Fibroblast of skin of right biceps (primary cell): ENCODE measurements at places on chromosomes 7 and 10.
A peak's percentile ranks its signal among the peaks of the same experiment; 100 is the strongest.

GRCh38 chr7:114418117-114418516 lies 3.5 kb downstream of the FOXP2 start:
- DNase-seq: no peak

GRCh38 chr7:41336455-41336952 lies 366.4 kb downstream of the INHBA start:
- DNase-seq: no peak

DNA sequence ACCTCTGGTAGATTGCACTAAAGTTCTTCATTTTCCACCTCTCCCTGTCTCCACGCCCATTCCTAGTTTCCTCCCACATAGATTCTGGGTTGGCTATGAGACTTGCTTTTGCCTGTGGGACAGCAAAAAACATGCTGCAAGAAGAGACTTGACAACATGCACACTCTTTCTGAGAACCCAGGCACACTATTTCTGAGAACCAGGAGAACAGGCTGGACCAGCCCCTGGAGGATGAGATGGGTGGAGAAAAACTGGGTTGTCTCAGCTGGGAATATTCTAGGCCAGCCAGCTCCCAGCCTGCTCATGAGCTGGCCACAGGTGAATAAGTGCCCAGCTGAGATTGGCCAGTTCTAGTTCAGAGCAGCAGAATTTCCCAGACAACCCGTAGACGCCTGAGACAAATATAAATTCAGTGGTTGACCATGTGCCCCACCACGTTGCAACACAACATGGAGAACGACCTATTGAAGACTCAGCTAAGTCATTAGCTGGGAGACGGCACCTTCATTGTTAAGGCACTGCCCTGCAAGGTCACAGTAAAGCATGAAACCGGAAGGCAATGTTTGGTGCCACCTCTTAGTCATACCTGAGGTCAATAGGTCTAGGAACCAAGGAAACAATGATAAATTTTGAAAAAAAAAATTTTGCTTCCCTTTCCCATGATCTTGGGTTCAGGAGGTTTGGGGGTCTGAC lies 92.7 kb upstream of the AKR1E2 start:
- DNase-seq: no peak

GRCh38 chr10:43502931-43503330 lies 66.0 kb downstream of the ZNF487 start:
- DNase-seq: no peak

- DNase-seq: no peak
These were observed 103.0 kb downstream of the OAT start for GRCh38 chr10:124315591-124316270.

DNA sequence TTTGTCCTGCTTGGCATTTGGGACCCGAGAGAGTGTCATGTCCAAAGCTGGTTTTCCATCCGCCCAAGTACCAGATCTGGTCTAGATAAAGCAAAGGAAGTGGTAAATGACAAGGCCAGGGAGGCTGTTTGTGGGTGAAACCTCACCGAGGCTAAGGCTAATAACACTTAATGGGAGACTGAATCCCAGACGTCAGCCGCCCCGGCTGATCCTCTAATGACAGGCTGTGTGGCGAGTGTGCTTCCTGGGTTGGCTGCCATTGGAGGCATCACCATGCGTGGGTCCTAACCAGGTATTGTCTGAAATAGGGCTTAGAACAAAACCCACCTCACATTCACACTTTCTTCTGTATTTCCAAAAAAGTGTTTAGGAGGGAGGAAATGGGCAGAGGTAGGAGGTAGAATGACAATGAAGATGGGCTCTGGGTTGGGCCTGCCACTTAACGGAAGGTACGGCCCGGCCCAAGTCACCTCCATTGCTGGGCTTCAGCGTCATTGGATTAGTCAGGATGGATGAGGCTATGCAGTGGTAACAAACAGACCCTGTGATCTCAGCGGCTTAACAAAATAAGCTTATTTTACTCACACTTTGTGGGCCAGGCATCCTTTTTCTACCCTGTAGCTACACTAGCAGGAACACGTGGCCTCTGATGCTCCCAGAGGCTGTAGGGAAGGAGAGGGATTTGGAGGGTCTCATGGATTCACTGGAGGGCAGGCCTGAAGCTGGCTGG lies 59.7 kb downstream of the PROSER2 start:
- no peak for DNase-seq

GRCh38 chr10:114329634-114330365 lies 74.5 kb downstream of the AFAP1L2 start:
- no peak for DNase-seq

- DNase-seq: no peak
These were observed 60.2 kb downstream of the FIGNL1 start for GRCh38 chr7:50389961-50390360.

DNA sequence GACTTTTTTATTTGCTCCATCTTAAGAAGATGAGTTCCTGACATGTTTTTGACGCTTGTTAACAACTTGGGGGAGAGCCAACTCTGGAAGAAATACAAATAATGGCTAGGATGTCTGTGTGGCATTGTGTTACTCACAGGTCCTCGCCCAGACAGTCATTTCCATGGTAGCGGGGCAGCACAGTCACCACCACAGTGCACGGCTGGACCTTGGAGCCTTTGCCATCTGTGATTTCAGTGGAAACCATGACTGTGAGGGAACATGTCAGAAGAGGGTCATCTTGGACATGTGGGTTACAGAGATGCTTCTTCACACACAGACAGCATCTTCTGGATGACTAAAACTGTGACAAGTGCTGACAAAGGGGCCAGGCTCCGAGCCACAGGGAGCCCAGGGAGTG lies 74.5 kb downstream of the PKD1L1 start:
- DNase-seq: peak; percentile 38

DNA sequence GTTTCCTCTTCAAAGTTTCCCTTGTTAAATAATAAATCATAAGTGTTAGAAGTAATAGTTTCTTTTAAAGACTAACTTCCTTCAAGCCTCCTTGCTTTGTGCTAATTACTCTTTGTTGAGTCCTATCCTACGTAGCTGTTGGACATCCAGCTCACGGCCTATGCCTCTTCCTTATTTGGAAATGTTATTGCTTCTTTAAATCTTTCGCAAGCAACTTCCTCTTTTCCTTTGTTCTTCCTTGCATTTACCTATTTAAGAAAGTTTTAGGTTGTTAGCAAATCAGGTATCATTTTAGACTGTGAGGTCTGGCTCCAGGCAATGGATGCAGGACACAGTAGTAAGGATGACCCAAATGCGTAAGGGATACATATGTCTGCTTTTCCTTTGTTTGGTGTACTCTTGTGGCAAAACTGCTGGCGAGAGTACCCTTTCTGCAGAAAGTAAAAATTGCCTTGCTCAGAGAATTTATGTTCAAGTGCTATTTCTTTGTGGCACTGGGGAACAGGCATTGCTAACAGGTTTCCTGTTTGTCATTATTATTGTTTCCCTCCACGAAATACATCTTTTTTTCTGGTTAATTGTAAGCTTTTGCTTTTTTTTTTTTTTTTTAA lies 110.5 kb downstream of the DYNC2I1 start:
- no peak for DNase-seq

DNA sequence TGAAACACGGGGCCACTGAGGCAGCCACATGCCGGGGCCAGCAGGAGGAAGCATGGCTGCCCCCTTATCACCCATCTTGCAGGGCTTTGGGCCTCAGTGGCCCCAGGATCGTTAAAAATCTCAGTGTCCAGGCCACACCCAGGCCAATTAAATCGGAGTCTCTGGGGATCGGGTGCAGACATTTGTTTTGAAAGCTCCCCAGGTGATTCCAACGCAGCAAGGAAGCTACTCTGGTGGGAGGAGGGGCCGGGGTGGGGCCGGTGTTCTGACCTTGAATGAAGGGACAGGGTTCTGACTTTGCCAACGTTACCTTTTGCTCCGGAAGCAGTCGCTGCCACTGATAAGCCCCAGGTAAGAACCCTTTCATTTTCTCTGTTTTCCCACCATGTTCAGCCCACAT lies 412.3 kb upstream of the FOXK1 start:
- no peak for DNase-seq

- no peak for DNase-seq
These were observed 146.0 kb downstream of the SND1 start for GRCh38 chr7:127798023-127798422.

GRCh38 chr10:33913194-33913593 lies 578.7 kb upstream of the NRP1 start:
- peak; percentile 53 for DNase-seq

DNA sequence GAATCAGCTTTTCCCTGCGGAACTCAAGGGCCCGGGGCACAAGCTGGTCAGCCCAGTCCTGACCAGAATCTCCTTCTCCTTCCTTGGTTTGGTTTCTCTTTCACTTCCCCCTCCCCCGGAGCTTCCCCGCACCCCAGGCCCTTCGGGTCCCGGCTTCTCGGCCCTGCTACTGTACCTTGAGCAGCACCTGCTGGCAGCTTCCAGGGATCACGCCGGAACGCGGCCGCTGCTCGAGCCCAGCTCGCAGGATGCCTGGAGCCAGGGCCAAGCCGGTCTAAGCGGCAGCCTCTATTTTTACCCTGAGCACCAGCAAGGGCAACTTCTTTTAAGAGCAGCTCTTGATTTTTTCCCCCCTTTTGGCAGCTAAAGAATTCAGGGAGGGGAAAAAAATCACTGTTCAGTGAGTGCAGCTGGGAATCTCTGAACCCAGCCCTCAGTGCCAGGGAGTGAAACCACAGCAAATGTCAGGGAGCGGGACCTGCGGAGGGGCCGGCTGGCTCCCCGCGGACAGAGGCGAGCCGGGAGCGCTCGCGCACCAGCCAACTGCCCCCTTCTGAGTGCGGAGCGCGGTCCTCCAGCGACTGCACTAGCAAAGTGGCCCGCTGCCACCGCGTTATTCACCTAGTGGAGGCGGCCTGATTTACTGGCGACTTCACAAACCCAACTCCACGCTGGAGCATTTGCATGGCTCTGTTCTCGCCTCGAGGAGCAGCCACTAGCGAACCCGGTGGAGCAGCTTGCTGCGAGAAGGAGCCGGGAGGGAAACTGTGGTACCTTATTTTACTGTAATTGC lies 2.4 kb upstream of the INHBA start:
- peak; percentile 91 for DNase-seq

GRCh38 chr7:47669178-47669891 lies 87.4 kb upstream of the TNS3 start:
- DNase-seq: peak; percentile 95

DNA sequence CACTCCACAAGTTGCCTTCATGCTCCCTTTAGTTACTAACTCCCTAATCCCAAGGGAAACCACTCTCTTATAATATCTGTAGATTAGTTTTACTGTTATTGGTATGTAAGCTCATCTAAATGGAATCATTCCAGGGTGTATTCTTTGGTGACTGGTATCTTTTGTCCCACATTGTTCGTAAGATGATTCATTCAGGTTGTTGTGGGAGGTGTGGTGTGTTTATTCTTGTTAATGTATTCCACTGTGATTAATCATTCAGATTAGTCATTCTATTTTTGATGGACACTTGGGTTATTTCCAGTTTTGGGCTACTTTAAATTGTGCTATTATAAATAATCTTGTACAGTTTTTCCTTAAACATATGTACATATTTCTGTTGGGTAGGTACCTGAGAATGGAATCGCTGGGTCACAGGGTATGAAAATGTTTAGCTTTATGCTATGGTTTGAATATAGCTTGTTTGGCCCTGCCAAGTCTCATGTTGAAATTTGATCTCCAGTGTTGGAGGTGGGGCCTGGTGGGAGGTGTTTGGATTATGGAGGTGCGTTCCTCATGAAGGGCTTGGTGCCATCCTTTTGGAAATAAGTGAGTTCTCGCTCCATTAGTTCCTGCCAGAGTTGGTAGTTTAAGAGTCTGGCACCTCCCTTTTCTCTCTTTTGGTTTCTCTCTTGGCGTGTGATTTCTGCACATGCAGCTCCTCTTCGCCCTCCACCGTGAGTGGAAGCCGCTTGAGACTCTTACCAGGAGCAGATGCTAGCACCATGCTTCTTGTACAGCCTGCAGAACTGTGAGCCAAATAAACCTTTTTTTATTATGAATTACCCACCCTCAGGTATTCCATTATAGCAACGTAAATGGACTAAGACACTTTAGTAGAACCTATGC lies 13.8 kb downstream of the BTRC start:
- DNase-seq: peak; percentile 82

DNA sequence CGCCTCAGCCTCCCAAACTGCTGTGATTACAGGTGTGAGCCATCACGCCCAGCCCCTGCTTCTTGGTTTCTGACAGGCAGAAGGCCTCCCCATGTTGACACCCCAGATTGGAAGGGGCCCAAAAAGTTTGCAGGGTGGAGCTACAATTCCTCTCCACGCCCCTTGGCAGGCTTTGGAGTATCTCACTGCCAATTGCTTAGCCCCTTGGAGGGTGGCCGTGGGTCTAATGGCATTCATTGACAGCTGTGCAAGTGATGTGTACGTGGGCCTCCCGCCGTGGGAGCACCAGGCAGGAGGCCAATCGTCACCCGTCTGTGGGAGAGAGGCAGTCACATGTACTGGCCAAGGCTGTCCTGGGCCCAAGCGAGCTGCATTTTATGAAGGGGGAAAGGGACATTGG lies 73.7 kb upstream of the PPIF start:
- DNase-seq: no peak

- no peak for DNase-seq
These were observed 230.7 kb downstream of the RPS24 start for GRCh38 chr10:78264361-78264760.

DNA sequence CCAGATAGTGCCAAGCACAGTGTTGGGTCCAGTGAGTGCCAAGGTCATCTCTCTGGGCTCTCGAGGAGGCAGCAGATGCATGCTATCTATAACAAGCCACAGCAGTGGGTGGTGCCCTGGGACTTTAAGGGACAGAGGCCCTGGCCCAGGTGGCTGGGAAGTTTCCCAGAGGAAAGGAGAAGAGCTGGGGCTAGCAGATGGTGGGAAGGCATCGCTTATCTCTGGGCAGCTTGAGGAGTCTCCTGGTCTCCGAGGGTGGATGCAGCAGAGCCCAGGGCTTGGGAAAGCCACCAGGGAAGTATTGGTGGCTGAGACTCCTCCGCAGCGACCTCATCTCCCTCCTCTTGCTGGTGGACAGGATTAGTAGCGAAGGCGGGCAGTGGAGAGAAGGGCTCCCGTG lies 63.4 kb upstream of the LRRC4 start:
- no peak for DNase-seq

GRCh38 chr7:41861642-41862041 lies 158.8 kb upstream of the INHBA start:
- DNase-seq: no peak
